ENCODE measurements at places on chromosomes 12 and 14. TPM values are rescaled to one million over a fixed set of nuclear protein-coding genes. Genes with fewer than 3 reads are reported as not detected.

- no peak overlapping the region for H3K27ac ChIP-seq
- no peak for DNase-seq
- peaks cover 15% of the 10 kb centered on the region for H3K4me1 ChIP-seq
- H3K27me3 ChIP-seq = no peaks in the 10 kb centered on the region
- no peak overlapping the region for H3K4me3 ChIP-seq
Measured at GRCh38 chr12:22653075-22653474, 28.1 kb downstream of the ETNK1 start.

Gene SLC38A6
- 20.2 TPM for total RNA-seq

Gene SOAT2
- not detected for total RNA-seq

Gene RNF212B
- not detected for total RNA-seq

Gene NEDD1
- 11.4 TPM for total RNA-seq

DNA sequence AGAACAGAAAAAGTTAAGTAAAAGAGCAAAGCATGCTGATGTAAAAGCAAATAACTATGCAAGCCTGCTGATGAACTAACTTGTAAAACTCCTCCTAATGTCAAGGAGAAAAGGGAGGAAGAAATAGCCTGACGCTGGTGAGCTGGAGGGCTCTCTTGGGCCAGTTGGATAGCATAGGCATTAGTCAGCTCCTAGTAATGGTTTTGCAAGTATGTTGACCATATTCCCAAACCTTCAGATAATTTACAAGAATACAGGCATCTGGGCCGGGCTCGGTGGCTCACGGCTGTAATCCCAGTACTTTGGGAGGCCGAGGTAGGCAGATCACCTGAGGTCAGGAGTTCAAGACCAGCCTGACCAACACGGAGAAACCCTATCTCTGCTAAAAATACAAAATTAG, 871.4 kb downstream of the C12orf50 start:
- H3K27ac ChIP-seq = no peak overlapping the region
- no peaks in the 10 kb centered on the region for H3K36me3 ChIP-seq
- no peak overlapping the region for H3K4me3 ChIP-seq
- H3K27me3 ChIP-seq = no peaks in the 10 kb centered on the region
- no peak for DNase-seq

- peak; percentile 79 for DNase-seq
- H3K27me3 ChIP-seq = peaks cover 24% of the 10 kb centered on the region
- H3K36me3 ChIP-seq = peaks cover 8% of the 10 kb centered on the region
- H3K27ac ChIP-seq = peak overlapping the region; percentile 87
- peak overlapping the region; percentile 93 for H3K4me3 ChIP-seq
Measured at GRCh38 chr14:21070610-21071224, 613 bp downstream of the ARHGEF40 start.

- DNase-seq = peak; percentile 71
- peaks cover 12% of the 10 kb centered on the region for H3K4me1 ChIP-seq
- H3K27ac ChIP-seq = no peak overlapping the region
- no peaks in the 10 kb centered on the region for H3K36me3 ChIP-seq
Measured at GRCh38 chr12:117580718-117581062, 219.3 kb upstream of the NOS1 start.

- no peak overlapping the region for H3K27ac ChIP-seq
- no peaks in the 10 kb centered on the region for H3K36me3 ChIP-seq
- no peak for DNase-seq
- no peaks in the 10 kb centered on the region for H3K4me1 ChIP-seq
- H3K4me3 ChIP-seq = no peak overlapping the region
Measured at GRCh38 chr12:87901457-87901856, 127.7 kb downstream of the C12orf50 start.

- no peaks in the 10 kb centered on the region for H3K27me3 ChIP-seq
- no peaks in the 10 kb centered on the region for H3K36me3 ChIP-seq
- no peak for DNase-seq
- peaks cover 2% of the 10 kb centered on the region for H3K4me1 ChIP-seq
Measured at GRCh38 chr14:43141636-43142191, 1365.4 kb downstream of the FSCB start.

- H3K4me1 ChIP-seq = no peaks in the 10 kb centered on the region
- H3K27ac ChIP-seq = no peak overlapping the region
- H3K36me3 ChIP-seq = peaks cover 2% of the 10 kb centered on the region
- H3K4me3 ChIP-seq = no peak overlapping the region
Measured at GRCh38 chr12:5269846-5270245, 162.1 kb upstream of the NTF3 start.
